ENCODE measurements at places on chromosomes 7 and 10.

GRCh38 chr7:90759710-90760109 lies 163.6 kb downstream of the CDK14 start:
- DNase-seq, result no peak

DNA sequence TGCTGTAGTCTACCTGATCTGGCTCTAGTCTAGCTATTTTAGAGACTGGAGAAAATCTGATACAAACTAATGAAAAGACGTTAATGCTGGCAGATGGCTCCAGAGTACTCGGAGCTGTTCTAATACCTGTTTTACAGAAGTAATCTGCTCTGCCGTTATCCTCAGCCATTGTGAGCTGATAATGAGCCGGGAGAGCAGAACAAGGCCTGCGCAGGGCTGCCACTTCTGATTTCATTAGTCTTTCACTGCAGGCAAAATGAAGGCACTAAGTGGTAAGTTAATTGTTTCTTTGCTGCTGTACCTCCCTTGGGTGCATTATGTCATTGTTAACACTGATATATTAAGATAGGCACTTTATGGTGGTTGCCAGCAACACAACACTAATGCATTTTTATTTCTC lies 456.4 kb upstream of the PFKP start:
- DNase-seq, result no peak

GRCh38 chr10:67788028-67788886 lies 49.7 kb downstream of the DNAJC12 start:
- no peak for DNase-seq

GRCh38 chr7:2608921-2609411 lies 22.8 kb upstream of the TTYH3 start:
- DNase-seq, result no peak

DNA sequence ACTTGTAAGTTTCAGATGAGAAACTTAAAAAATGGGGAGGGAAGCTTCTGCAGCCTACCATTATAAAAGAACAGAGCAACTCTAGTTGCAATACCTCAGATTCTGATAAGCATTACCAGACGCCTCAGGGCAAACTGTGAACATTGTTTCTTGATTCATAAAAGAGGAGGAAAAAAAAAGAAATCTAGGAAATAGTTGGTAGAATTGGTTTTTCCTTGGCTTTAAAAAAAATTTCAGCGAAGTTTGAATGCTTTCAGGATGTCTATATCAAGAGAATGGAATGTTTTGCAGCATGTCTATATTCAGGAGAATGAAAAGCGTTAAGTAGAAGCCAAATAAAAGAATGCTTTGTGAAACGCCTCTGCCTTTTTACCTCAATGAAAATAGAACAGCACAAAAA lies 17.5 kb upstream of the ANLN start:
- no peak for DNase-seq

DNA sequence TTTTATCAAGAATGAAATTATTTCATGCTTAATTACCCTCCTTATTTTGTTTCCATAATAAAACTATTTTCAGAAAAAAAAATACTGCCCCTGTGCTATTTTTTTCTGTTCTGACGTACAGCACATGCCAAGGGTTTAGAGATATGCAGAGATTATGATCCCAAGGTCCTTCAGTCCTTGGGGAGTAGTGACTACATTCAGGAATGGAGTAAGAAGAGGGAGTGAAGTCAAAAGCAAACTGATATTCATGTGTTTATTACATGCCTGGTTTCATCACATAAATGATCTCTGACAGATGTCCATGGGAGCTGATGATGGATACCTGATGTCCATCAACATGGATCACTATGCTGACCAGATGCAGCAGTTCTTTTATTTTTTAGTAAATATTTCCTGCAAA lies 17.2 kb downstream of the AKAP9 start:
- no peak for DNase-seq

DNA sequence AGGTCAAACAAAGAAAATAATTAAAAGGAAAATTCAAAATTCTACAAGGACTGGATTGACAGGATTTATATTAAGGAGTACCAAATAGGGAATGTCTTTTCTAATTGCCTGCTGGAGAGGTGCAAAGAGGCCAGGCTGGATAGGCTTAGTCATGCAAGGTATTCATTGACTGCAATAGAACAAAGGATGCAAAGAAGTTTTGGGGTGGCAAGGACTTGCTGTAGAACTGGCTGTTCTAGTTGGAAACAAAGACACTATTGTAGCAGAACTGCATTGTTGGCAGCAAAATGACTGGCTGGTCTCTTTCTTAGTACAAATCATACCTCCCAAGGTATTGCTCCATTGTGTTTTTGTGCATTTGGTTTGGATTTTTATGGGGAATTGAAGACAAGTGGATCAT lies 10.1 kb downstream of the ITGB8 start:
- no peak for DNase-seq

DNA sequence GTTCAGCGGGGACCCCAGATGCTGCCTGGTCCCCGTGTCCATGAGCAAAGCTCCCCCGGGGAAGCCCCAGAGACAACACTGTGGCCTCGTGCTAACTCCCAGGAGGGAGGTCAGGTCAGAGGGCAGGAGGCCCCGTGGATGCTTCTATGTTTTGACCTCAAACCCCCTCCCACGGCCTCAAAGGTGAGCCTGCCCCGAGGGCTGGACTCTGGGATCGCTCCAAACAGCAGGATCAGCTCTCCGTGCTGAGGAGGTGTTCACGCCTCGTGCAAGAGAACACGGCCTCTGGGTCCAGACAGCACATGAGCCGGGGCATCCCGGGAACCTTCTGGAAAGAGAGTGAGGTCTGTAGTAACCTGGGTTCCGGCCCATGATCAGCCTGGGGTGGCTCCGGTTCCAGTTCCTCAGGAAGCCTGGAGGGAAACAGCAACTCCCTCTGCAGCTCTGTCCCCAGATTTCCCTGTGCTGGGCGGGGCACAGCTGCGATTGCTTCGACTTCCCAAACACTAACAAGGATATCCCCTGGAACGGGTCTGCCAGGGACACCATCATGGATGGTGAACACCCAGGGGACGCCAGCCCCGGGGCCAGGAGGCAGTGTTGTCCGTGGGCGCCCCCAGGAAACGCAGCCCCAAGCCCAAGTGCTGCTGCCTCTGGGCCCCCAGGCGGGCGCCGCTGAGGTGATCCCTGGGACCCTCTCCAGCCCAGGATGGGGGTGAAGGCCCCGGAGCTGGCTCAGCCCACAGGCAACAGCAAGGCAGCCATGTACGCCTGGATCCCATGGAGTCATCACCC lies 18.0 kb upstream of the INPP5A start:
- DNase-seq, result no peak

- DNase-seq, result no peak
Observed at GRCh38 chr10:84224411-84225028, 824 bp downstream of the LRIT2 start.

DNA sequence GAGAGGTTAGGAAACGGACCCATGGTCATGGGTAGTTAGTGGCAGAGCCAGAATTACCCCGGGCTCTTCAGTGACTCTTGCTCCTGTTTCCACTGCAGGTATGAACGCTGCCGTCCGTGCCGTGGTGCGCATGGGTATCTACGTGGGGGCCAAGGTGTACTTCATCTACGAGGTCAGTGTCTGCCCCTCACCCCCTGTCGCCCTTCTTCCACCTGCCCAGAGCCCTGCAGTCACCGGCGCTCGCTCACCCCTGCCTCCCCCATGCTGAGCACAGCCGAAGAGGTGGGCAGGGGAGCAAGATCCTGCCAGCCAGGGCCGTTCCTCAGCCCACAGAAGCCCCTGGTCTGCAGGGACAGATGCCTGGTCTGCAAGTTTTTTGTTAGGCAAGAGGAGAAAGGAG lies 14.9 kb downstream of the PFKP start:
- no peak for DNase-seq

- no peak for DNase-seq
Observed at GRCh38 chr10:5284311-5285057, 80.3 kb upstream of the UCN3 start.

GRCh38 chr10:17841050-17841449 lies 31.9 kb downstream of the MRC1 start:
- DNase-seq, result no peak

- DNase-seq, result no peak
Observed at GRCh38 chr7:146781352-146782116, 664.9 kb downstream of the CNTNAP2 start.

DNA sequence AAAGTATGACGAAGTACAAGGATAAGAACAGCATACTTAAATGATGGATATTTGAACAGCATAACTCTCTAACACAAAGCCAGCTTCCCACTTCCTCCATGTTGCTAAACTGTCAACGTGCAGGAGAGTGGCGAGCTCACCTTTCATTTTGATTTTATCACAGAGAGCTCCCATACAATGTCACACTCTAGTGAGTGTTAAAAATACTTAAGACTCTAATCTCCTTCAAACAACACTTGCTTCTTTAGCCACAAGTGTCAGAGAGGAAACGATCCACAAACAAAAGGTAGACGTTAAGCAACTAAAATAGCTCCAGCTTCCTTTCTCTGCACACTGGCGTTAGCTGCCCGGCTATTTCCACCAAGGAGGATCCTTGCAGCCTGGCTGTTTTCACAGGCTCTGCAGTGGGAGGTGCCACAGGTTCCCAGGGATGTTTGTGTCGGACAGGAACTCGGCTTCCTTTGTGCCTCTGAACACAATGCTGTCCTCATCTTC lies 194.6 kb downstream of the COBL start:
- peak; percentile 71 for DNase-seq

GRCh38 chr10:62631241-62631640 lies 173.3 kb upstream of the ADO start:
- no peak for DNase-seq

- no peak for DNase-seq
Observed at GRCh38 chr10:27355918-27356573, 115.4 kb upstream of the ACBD5 start.

GRCh38 chr10:21689881-21690280 lies 155.8 kb downstream of the MLLT10 start:
- DNase-seq, result no peak

DNA sequence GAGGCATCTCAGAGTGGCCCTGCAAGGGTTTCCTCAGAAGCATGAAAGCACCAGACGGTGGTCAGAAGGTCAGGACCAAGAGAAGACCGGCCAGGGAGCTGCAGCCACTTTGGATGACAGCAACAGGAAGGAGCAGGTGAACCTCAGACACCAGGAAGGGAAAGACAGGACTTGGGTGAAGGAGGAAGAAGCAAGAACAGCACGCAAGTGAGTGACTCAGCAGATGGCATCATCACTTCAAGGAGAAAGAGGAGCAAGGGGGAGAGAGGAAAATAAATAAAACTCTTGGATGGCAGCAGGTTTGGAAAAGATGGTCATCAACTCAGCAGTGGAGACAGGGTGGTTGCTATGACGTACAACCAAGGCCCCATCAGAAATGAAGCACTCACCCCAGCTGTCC lies 31.6 kb downstream of the NCAPG2 start:
- DNase-seq, result no peak

DNA sequence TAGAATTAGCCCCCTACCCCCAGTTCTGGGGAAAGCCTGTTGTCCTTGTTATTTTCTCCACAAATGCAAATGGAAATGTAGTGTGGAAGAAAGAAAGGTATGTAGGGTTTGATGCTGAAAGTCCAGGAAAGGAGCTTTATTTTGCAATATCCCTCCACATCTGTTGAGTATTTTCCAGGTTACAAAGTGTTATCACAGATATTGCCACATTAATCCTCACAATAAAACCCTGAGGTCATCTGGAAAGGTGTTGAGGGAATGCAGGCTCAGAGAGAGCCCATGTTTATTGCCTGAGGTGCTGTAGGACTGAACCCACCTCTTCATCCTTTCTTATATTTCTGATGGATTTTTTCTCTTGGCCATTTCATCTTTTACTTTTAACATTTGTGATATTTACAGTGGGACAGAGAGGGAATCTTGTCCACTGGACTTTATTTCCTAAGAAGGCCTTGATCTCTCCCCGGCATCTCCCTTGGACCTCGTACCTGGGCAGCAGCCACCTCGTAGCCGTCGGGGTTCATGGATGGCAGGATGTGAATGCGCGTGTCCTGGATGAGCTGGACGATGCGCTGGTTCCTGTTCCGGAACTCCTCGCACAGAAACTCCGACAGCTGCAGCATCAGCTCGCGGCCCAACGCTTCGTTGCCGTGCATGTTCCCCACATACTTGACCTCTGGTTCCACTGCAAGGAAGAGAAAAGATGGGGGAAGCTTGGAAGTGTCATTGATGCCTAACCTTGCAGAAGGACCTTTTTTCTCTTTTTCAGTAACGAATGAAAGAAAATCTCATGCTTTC lies 6.0 kb downstream of the CPN1 start:
- no peak for DNase-seq

DNA sequence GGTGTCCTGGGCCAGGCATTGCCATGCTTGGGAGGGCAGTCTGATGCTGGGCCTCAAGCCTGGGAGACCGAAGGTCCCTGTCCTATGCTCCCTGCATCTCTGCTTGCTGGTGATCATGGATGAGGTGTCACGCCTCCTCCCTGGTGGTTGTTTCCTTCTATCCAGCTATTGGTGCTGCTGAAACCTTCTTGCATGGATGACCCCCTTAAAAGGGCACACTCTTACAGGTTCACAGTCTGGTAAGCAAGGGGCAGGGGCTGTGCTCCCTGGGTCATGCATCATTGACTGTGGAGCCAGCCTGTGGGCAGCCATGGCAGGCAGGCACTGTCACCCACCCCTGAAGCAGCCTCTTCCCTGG lies 36.8 kb upstream of the SLC29A3 start:
- no peak for DNase-seq

DNA sequence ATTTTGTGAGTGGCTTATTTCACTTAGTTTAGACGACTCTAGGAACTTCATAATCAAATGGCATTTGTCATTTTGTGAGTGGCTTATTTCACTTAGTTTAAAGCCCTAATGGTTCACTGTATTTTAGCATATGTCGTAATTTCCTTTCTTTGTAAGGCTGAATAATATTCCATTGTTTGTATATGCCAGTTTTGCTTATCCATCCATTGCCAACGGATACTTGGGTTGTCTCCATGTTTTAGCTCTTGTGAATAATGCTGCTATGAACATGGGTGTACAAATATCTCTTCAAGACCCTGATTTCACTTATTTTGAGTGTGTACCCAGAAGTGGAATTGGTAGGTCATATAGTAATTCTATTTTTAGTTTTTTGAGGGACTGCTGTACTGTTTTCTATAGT lies 31.8 kb downstream of the DOCK1 start:
- no peak for DNase-seq

DNA sequence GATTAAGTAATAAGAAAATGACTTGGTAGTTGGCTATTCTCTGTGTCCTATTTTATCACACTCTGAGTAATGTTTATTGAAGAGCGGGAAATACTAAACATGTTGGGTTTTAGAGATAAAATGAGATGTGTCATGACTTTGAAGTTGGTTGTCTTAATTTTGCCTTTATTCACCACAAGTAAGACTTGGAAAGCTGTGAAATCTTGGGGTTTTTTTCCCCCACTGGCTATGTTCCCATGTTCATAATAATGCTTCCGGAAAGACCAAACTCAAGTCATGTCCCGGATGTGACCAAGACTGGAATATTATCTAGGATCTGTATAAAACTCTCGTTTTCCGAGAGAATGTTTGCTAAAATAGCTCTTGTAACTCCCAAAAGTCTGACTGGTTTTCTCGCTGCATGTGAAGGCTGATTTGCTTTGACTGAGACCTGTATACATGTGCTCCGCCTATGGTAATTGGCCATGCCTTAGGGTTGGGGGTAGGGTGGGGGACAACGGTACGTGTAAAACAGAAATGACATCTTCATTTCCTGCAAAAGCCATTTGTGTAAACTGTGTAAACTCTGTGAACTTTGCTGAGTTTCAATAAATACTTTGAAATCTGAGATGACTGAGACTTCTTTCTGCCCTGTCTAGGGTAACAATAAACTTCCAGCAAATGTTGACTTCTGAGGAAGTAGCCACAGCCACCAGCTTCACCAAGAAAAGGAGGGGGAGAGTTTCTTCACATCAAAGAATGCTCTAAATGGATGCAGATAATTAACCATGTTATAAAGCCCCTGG lies 169.6 kb downstream of the ZNF365 start:
- no peak for DNase-seq

GRCh38 chr10:15809450-15809849 lies 50.9 kb downstream of the MINDY3 start:
- DNase-seq, result no peak

- DNase-seq, result peak; percentile 21
Observed at GRCh38 chr10:87658321-87658795, 1.3 kb upstream of the PAPSS2 start.
